ENCODE measurements at places on chromosomes 6 and 20.

- peak; percentile 4 for DNase-seq
Measured at GRCh38 chr6:70520575-70520974, 46.2 kb upstream of the SDHAF4 start.

GRCh38 chr20:33482581-33482980, 7.3 kb upstream of the CBFA2T2 start:
- DNase-seq, result no peak

GRCh38 chr6:143679041-143679440, 1.3 kb downstream of the PHACTR2 start:
- no peak for DNase-seq

DNA sequence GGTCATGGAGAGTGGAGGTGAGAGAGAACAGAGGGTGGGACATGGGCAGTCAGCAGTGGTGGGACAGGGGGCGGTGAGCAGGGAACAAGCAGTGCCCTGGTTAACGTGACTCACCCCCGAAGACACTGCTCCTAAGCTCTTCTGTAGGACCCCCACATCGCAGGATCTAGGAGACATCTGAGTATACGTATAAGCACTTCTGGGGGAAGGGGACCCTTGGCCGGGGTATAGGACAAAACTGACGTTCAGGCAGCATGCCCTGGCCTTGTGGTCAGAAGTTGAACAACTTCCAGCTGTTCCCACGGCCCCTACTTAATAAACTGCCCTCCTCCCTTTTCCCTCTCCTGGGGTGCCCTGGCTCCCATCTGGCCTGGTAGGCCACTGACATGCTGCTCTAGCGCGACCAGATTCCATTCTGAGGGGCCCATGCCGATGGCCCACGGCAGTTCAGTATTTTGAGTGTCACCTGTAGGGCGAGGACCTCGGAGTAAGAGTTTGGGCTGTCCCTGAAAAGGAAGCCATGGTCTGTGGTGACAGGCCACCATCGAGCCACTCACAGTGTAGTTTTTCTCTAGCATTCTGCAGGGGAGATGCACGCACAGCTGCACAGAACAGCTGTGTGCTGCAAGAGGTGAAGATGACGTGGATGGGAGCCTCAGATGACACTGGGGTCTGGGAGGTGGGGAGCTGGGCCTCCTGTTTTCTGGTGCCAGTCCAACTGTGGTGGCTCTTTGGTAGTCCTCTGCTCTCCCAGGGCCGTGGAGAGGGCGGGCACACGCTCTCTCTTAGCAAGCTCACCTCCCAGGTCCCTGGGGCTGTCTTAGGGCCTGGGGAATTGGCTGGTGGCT, 38.4 kb downstream of the PPP1R3G start:
- DNase-seq, result no peak

- no peak for DNase-seq
Measured at GRCh38 chr6:5562277-5562676, 301.0 kb downstream of the FARS2 start.

GRCh38 chr6:126063512-126064146, 77.3 kb downstream of the TRMT11 start:
- DNase-seq, result peak; percentile 19

DNA sequence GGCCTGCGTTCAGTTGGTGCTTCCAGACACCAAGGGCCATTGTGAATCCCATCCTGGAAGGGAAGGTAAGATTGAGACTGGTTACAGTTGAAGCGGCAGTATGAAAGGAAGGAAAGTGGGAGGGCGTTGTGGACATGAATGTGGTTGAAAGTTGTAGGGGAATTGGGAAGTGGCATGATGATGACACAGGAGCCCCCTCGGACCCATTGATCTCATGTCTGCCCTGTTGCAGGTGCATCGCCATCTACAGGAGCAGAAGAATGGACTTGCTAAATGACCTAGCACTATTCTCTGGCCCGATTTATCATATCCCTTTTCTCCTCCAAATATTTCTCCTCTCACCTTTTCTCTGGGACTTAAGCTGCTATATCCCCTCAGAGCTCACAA, 5.5 kb downstream of the HLA-DQA1 start:
- DNase-seq, result no peak

- DNase-seq, result no peak
Measured at GRCh38 chr6:33683051-33683571, 28.4 kb downstream of the UQCC2 start.

DNA sequence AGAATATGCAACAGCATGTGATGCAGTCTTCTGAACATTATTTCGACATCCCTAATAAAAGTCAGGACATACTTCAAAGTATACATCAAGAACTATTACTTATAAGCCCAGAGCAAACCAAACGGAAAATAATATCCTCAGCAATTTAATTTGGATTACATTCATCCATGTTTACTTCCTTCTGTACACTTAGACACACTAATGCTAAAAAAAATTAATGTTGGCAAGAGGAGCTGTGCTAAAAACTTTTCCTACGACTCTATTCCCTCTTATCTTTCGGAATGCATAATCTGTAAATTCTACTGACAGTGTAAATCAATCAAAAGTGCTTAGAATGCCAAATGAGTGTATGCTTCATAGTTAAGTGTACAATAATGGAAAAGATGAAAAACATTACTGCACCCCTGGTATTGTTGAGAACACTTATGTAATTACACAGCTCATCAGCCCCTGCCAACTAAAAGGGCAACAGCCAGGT, 301.2 kb upstream of the HSF2 start:
- DNase-seq, result no peak

DNA sequence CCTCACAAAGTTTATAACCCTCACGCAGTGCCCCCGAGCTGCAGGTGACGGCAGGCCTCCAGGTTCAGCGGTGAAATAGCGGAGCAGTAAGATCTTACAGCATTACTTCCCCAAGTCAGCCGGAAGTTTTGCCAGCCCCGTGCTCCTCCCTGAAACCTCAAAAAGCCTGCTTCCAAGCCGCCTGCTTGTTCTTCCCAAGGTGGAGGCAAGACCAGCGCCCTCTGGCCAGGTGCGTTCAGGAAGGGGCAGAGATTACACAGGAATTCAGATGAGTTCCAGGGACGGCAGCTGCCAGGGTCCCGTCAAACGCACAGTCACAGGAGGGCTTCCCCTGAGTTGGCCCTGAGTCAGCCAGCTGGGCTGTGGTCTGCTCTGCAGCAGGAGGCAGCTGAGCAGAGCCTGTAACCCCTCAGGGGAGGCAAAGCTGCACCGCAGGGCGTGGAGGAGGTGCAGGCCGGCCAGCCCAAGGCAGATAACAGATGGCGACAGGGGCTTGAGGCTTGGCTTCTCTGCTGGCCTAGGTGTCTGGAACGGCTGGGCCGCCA, 124.1 kb upstream of the RPS6KA2 start:
- DNase-seq, result peak; percentile 25

GRCh38 chr6:11330413-11330760, 97.9 kb upstream of the NEDD9 start:
- no peak for DNase-seq

- DNase-seq, result no peak
Measured at GRCh38 chr6:69868961-69869360, 2.6 kb downstream of the COL19A1 start.

- DNase-seq, result no peak
Measured at GRCh38 chr20:60049601-60050000, 91.4 kb downstream of the CDH26 start.

GRCh38 chr6:20104696-20105095, 107.6 kb downstream of the MBOAT1 start:
- no peak for DNase-seq
